Osteoblast (primary cell): ENCODE measurements at places on chromosomes 3 and 15. TPM values are rescaled to one million over a fixed set of nuclear protein-coding genes. Genes with fewer than 3 reads are reported as not detected.

Gene ACKR2
- under 0.01 TPM in 1 of 2 replicates, not detected in the other for total RNA-seq

Gene TGM5
- total RNA-seq: not detected in 2 replicates

Gene DNAJC13
- 94.0 and 116 TPM in 2 replicates for total RNA-seq

Gene ZPLD1
- total RNA-seq: under 0.01 TPM in 1 of 2 replicates, not detected in the other

Gene GCNT3
- total RNA-seq: 0.72 and 1.2 TPM in 2 replicates
